ENCODE measurements at places on chromosomes 5 and 9. TPM values are rescaled to one million over a fixed set of nuclear protein-coding genes. Genes with fewer than 3 reads are reported as not detected.
A peak's percentile ranks its signal among the peaks of the same experiment; 100 is the strongest.

DNA sequence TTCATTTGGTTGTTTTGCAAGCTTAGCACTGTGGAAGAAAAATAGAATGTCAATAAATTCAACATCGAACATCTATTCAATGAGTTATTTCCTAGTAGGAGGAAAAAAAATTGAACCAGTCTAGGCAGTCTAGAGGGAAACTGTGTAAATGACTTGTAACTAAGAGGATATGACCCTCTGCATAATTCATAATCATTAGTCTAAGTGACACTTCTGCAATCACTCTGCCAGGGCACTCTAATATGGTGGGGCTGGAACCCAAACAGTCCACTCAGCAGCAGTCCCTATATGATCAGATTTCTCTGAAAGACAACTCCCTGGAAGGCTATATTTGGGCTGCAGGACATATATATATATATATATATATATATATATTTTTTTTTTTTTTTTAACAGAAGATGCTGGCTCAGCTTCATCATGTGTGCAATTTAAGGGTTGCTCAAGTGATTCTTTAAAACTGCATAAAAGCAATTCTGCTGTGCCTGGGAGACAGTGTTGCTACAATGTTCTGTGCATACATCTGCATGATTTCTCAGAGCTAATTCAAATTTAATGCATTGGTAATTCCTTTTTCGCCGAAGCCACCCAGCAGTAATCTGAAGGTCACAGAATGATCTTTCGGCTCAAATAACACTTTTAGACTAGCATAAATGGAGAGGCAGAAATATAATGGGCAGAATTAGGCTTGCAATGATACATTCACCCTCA, 482.1 kb upstream of the ZNF608 start:
- DNase-seq = no peak

DNA sequence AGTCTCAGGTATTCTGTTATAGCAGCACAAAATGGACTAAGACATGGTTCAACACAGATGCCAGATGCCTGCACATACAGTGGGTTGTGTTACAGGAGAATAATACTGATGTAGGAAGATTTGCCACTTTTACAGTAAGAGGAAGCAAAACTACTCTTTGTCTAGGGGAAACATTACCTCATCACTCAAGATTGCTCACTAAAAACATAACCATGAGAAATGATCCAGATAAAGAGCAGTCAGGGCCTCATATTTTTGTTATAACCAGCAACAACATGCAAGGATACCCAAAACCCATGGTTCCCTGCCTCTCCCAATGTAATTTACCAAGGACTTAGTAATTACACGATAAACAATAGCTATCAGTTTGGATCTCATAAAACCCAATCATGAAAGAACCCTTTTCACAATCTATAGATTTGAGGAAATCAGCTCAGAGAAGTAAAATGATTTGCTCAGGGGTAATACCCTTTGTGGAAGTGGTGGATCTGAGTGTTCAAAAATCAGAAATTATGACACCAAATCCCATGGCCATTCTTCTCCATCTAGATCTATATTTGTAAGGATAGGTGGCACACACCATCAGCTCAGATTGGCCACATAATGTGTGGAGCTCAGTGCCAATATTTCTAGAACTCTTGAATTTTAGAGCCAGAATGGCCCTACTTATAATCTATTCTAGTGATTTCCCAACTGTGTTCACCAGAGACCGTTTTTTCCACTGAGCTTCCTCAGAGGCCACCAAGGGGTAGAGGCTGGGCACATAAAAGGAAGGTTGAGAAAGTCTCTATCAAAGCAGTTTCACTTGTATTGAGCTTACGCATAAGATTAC, 27.8 kb downstream of the DPYSL3 start:
- no peak for DNase-seq

GRCh38 chr9:5695860-5696259, 67.0 kb downstream of the RIC1 start:
- no peak for DNase-seq

DNA sequence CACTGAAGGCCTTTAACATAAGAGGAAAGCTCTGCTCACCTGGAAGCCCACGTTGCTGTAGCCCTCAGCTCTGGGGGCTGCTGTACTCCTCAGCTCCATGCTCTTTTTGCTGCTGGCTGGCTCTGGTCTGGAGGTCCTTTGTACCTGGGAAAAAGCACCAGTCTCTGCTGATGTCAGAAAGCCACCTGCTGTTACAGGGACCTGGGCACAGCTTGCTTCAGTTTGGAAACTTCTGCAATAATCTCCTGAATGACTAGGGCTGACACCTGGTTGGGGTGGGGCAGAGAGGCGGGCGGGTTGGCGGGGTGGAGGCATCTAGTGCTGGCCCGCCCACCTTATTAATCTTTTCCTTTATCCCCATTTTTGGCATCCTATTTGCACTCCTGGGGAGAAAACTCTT, at the start of gene SLC28A3:
TSS of gene SLC28A3 (minus strand) at position 224 of the 400 bp plus-strand sequence. CDS start at position 99, 125 bp downstream.
- no peak for DNase-seq

GRCh38 chr9:32606811-32607210, 28.7 kb downstream of the TAF1L start:
- DNase-seq = no peak

GRCh38 chr5:73199671-73200070, 26.7 kb downstream of the TMEM174 start:
- DNase-seq = no peak

- no peak for DNase-seq
Observed at GRCh38 chr5:91443023-91443422, 59.9 kb upstream of the ARRDC3 start.

DNA sequence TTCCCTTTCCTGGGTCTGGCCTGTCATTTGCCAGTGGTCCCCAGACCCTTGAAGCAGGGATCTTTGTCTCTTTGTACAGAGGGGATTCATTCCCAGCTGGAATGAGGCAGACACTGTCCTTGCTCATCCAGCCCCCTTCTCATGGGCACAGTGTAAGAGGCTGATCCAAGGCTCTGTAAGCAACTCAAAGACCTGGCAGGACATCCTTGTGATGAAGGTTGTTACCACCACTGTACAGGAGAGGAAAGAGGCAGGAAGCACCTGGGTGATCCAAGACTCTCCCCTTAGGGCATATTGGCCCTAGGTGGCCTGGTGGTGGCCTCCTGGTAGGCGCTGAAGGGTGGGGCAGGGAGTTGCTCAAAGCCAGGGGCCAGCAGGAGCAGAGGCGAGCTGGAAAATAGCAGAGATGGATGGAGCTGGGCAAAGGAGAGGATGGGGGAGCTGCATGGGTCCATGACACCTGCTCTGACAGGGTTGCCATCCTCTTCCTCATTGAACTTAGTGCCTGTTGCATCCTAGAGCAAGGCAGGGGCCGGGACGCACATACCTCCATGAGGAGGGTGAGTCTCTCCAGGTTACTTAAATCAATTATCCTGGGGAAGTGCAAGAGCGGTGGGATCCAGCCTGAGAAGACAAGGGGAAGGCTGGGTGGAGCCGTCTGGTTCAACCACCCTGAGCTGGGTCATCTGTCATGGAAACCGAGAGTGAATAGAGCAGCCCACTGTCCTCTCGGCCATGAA, 9.8 kb upstream of the GADD45G start:
- no peak for DNase-seq

Gene CD14
- 3.5 TPM for total RNA-seq

GRCh38 chr5:61416010-61416409, 84.0 kb downstream of the ZSWIM6 start:
- DNase-seq = no peak

GRCh38 chr9:4110562-4110961, 189.3 kb downstream of the GLIS3 start:
- no peak for DNase-seq

GRCh38 chr5:105806596-105806995, 1864.1 kb downstream of the EFNA5 start:
- no peak for DNase-seq

GRCh38 chr5:135133698-135134515, 99.9 kb upstream of the PITX1 start:
- DNase-seq = no peak

Gene PHPT1
- 80.5 TPM for total RNA-seq

Gene LRRC19
- total RNA-seq = not detected

DNA sequence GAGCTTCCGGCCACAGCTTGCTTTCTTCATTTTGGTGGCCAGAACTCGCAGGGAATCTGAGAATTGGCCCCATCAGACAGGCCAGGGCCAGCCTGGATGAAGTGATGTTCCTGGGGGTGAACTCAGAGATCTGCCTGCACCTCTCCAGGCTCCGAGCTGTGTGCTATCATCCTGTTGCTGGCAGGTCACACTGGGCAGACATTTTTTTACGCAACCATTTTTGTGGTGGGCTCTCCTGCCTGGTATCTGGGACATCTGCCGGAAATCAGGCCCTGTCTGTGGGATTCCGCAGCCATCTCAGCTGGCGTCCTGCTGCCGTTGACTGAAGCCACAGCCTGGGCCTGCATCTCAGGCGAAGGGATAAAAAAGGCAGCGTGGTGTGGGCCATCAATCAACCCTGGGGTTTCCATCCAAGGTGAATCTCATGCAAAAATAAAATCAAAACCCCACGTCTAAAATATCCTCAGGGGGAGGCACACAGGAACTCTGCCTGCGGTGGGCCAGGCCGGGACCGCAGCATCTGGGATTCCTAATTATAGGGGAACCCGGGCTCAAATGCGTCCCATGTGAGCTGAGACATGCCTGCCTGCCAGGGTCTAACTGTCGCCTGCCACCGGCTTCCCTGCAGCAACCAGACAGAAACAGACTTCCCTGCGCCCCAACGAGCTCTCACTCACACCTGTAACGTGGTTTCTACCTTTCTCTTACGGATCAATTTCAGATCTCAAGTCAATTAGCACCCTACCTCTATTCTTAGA, 174.3 kb downstream of the SYK start:
- DNase-seq = no peak

DNA sequence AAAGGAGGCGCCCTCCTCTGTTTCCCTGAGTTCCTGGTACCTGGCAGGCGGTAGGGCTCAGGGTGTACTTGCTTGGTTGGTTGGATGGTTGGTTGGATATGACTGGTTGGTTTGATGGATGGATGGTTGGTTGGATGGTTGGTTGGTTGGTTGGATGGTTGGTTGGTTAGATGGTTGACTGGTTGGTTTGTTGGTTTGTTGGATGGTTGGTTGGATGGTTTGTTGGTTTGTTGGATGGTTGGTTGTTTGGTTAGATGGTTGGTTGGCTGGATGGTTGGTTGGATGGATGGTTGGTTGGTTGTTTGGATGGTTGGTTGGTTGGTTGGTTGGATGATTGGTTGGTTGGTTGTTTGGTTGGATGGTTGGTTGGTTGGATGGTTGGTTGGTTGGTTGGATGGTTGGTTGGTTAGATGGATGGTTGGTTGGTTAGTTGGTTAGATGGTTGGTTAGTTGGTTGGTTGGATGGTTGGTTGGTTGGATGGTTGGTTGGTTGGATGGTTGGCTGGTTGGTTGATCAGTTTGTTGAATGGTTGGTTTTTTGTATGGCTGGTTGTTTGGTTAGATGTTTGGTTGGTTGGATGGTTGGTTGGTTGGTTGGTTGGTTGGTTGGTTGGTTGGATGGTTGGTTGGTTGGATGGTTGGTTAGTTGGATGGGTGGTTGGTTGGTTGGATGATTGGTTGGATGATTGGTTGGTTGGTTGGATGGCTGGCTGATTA, 6.5 kb upstream of the TMEM250 start:
- no peak for DNase-seq

- no peak for DNase-seq
Observed at GRCh38 chr9:8779478-8779877, 979.9 kb upstream of the DMAC1 start.

DNA sequence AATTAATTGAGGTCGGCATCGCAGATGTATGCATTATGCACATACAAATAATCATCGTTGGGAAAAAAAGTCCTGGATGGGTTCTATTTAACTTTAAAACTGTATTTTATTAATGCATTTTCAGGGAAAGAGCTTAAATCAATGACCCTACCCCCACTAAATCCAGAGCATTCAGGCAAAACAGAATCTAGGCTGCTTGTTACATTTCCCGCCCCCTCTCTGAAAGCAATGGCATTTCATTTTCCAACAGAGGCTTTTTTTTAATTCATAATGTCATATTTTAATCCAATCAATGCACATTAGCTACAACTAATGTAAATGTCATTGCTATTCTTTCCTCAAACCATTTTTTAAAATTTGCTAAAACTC, 117.4 kb upstream of the GRIA1 start:
- no peak for DNase-seq

DNA sequence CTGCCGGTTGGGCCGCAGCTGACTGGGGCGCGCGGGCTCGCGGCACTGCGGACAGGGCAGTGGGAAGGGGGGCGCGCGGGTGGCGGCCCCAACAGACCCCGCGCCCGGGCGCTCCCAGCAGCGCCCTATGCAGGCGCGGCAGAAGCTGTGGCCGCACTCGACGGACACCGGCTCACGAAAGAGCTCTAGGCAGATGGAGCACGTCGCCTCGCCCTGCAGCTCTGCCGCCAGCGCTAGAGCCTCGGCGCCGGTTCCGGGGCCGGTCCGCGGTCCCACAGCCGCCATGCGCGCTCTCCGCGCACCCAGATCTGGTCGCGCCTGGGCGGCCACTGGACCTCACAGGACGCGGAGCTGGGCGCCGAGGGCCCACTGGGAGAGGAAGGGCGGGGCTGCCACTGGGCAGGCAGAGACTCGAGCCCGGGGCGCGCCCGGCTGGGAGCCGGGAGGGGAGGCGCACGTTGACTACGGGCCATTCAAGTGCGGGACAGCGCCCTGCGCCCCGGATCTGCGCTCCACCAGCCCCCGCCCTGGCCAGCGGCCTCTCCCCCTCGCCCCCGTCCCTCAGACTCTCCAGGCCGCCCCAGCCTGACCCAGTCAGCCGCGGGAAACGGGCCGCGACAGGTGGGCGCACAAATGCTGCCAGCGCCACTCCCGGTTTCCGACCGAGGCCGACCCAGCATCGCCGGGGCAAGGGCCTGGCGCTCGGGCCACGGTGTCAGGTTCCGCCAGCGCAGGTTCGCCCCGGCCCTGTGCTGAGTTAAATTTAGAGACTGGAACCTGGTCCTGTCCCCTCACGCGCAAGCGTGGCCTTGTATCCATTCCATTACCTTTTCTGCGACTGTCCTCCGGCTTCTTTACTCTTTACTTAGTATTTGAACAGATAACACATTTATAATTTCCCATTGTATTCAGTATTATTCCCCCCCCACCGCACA, at the start of gene TRIM7:
TSS of gene TRIM7 (minus strand) at position 371 of the 935 bp plus-strand sequence. CDS start at position 285, 86 bp downstream.
- peak; percentile 65 for DNase-seq

Gene RELL2
- total RNA-seq = 31.4 TPM

DNA sequence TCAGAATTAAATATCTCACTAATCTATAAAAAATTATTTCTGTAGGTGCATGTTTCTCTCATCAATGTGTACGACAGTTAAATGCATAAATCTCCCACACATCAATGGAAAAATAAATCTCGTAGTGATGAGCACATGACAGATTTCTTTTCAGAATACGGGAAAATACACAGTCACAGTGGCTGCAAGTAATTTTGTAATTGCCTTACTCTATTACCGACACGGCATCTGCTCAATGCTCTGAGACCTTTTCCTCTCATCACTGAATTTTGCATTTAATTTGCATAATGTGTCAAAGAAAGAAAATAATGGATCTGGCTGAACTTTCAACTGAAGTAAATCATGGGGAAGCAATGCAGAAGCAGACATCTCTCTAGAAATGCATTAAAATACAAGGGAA, 37.2 kb downstream of the PDE4D start:
- DNase-seq = no peak

- DNase-seq = no peak
Observed at GRCh38 chr9:3238236-3238635, 287.6 kb downstream of the RFX3 start.
